ENCODE measurements at places on chromosomes 12 and 14.

- no peak for DNase-seq
These were observed 1.1 kb upstream of the SUSD6 start for GRCh38 chr14:69610020-69610873.

DNA sequence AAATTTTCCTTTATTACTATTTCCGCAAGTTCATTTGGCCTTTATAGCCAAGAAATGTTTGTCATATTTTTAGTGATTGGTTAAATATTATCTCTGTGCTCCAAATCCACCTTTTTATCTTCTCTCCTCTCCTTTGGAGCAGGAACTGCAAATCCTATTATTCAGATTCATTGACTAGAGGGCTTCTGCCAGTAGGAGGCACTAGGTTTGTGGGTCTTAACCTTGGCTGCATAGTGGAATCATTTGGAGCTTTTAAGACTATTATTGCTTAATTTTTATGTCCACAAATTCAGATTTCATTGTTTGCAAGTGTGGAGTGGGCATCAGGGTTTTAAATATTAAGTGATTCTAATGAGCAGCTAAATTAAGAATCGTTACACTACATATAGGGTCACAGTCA is 75.3 kb upstream of the SYT10 start:
- no peak for DNase-seq

DNA sequence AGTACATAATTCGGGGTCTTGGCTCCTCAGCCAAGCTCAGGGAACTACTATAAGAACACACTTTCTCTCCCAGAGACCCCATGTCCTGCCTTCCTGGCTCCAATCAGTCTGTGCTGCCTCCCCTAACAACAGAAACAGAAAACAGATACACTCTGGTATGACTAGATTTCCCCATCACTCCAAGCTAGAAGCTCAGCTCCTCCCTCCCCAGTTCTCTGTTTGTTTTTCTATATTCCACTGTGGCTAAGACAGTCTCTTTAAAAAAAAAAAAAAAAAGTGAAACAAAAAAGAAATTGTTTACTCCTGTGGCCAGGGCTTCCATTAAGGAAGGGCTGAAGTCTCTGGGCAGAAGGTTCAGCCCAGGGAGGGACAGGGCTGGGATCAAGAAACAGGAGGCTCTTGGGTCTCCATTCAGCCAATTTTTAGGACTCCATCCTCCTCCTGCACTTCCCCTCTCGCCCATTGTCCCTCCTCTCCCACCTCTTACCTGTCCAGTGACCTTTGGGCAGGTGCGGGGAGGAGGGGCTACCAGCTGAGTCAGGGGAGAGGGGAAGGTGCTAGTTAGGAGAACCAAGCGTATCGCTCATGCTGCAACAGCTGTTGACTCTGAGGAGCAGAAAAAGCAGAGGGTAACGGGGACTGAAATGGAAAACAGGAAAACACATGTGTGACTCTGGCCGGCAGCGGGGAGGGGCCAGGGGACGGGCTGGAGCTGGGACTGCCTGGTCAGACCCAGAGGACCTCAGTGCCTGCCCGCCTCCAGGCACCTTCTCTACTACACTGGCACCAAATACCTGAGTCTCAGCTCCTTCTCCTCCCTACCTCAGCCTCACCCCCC is 4.1 kb upstream of the SLC7A7 start:
- no peak for DNase-seq

- DNase-seq, result no peak
These were observed 11.0 kb upstream of the AEBP2 start for GRCh38 chr12:19428246-19428645.

GRCh38 chr12:73220951-73221350 is 948.8 kb downstream of the TRHDE start:
- no peak for DNase-seq

GRCh38 chr14:58836303-58836974 is 198.7 kb downstream of the DACT1 start:
- DNase-seq, result no peak

DNA sequence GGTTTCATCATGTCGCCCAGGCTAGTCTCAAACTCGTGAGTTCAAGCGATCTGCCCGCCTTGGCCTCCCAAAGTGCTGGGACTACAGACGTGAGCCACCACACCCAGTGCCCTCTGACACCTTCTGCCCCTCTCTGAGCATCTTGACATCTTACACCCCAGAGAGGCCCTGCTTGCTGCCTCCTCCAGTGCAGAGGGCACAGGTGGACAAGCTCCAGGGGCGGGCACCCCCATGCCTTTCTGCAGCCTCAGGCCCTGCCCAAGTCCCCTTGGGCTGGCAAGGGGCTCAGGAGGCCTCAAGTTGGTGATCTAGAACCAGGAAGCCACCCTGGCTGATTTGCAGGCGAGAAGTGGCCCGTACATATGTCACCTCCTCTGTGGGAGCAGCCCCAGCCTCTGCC is 11.2 kb upstream of the SH2B3 start:
- no peak for DNase-seq

DNA sequence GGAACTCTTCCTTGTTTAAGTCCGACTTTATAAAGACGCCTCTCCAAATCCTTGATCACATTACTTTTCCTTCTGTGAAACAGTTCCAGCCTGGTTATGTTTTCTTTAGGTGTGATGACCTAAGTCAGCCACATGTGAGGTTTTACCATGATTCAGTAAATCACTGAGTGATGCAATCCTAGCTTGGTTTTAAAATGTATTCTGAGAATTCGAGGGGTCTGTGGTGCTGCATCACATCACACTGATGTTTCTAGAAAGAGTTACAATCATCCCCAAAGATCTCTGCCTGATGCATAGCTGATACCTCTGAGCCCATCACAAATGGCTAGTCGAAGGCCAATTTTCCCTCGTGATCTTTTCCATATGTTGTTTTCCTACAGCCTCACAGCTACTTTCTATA is 152.7 kb downstream of the ANO2 start:
- no peak for DNase-seq

Measured in CD4-positive, alpha-beta T cell treated with Interleukin-4 for 4 hours (primary cell).